Memory B cell (primary cell): ENCODE measurements at places on chromosomes 6 and 20.

- no peak for DNase-seq
- H3K4me1 ChIP-seq, result peaks cover 28% of the 10 kb centered on the region
- H3K36me3 ChIP-seq, result peaks cover 13% of the 10 kb centered on the region
- H3K4me3 ChIP-seq, result no peak overlapping the region
- H3K27me3 ChIP-seq, result no peaks in the 10 kb centered on the region
- peak overlapping the region; percentile 17 for H3K27ac ChIP-seq
Measured at GRCh38 chr6:142918339-142919042, 26.5 kb downstream of the HIVEP2 start.

GRCh38 chr20:2984956-2985661 lies 58.3 kb upstream of the GNRH2 start:
- H3K4me3 ChIP-seq, result no peak overlapping the region
- no peak for DNase-seq
- peaks cover 22% of the 10 kb centered on the region for H3K36me3 ChIP-seq
- no peaks in the 10 kb centered on the region for H3K4me1 ChIP-seq
- no peaks in the 10 kb centered on the region for H3K27me3 ChIP-seq

DNA sequence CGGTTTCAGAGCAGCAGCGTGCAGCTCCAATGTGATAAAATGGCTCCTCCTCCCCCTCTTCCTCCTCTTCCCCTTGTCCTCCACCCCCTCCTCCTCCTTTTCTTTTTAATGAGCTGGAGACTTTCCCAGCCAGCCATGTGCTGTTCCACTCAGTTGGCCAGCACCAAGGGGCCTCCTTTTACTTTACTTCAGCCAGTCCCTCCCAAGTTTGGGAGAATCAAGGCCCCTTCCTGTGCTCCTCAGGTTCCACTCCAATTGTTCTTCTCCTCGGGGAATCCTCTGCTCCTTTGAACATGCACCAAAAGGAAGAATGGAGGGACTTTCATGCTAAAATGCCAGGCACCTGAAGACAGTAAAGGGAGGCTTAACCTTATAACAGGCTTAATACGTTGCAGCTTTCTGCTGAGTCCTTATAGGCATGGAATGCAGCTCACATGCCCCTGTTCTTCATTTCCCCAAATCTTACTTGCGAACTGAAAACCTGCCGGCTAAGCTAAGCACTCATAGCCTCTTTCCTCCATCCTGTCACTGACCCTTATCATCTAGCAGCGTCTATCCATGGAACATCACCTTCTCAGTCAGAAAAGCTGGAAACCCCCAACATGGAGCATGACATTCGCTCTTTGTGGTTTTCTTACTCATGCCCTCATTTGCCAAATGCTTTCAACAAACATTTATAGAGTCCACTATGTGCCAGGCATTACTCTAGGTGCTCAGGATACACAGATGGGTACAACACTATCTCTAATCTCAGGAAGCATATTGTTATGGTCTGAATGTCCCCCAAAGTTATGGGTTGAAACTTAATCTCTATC lies 170.6 kb downstream of the PHACTR1 start:
- peaks cover 14% of the 10 kb centered on the region for H3K27me3 ChIP-seq
- H3K4me1 ChIP-seq, result no peaks in the 10 kb centered on the region
- no peak overlapping the region for H3K4me3 ChIP-seq
- no peak for DNase-seq
- no peak overlapping the region for H3K27ac ChIP-seq
- no peaks in the 10 kb centered on the region for H3K36me3 ChIP-seq

GRCh38 chr20:57212534-57213276 lies 53.7 kb downstream of the BMP7 start:
- DNase-seq, result no peak
- H3K27ac ChIP-seq, result no peak overlapping the region
- no peaks in the 10 kb centered on the region for H3K36me3 ChIP-seq
- peaks cover 3% of the 10 kb centered on the region for H3K4me1 ChIP-seq

DNA sequence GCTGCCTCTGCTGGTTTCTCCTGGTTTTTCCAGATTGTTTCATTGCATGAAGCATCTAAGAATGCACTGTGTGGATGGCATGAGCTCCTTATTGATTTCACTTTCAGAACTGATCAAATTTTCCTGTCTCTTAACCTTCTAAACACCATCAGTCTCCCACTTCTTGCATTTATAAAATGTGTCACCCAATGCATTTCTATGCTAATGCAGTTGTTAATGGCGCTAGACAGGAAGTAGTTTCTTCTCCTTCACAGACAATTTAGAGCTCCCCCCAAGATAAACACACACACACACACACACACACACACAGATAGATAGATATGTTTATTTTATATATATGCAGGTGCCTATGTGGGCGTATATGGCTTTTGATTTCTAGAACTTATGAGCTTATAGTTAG lies 45.6 kb upstream of the FOXA2 start:
- no peaks in the 10 kb centered on the region for H3K36me3 ChIP-seq
- H3K27ac ChIP-seq, result no peak overlapping the region
- no peaks in the 10 kb centered on the region for H3K4me1 ChIP-seq
- no peak for DNase-seq
- H3K4me3 ChIP-seq, result no peak overlapping the region
- no peaks in the 10 kb centered on the region for H3K27me3 ChIP-seq

DNA sequence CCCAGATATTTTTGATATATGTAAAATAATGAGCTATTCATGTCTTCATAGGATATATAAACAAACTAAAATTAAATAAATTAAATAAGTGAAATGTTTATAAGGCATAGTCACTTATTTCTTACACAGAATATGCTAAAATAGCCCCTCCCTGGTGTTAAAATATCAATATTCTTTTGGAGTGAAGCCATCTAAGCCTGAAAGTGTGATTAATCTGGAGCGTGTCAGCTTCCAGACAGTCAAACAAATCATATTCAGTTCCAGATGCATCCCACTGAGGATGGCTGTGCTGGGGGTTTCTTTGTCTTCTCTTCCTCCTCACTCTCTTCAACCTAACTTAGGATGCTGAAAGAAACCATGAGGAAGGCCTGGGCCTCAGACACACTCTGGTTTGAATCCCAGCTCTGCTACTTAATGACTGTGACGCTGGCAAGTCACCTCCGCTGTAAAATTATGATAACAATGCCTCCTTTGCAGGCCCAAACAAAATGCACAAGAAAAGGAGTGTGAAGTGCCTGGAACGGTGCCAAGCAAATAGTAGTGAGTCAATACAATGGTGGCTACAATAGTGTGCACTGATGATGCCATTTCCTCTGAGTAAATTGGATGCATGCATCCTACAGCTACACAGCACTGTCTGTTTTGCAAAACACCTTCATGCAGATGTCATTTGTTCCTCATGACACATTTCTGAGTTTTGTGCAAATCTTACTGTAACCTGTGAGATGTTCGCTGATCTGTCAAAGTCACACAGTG lies 161.4 kb downstream of the FOXC1 start:
- H3K36me3 ChIP-seq, result peaks cover 4% of the 10 kb centered on the region
- no peak for DNase-seq
- no peak overlapping the region for H3K4me3 ChIP-seq
- H3K4me1 ChIP-seq, result peaks cover 19% of the 10 kb centered on the region
- H3K27me3 ChIP-seq, result no peaks in the 10 kb centered on the region

- H3K27ac ChIP-seq, result no peak overlapping the region
- peaks cover 2% of the 10 kb centered on the region for H3K36me3 ChIP-seq
- no peak overlapping the region for H3K4me3 ChIP-seq
- peaks cover 16% of the 10 kb centered on the region for H3K4me1 ChIP-seq
- no peaks in the 10 kb centered on the region for H3K27me3 ChIP-seq
Measured at GRCh38 chr6:134340179-134340975, 22.5 kb upstream of the SGK1 start.

DNA sequence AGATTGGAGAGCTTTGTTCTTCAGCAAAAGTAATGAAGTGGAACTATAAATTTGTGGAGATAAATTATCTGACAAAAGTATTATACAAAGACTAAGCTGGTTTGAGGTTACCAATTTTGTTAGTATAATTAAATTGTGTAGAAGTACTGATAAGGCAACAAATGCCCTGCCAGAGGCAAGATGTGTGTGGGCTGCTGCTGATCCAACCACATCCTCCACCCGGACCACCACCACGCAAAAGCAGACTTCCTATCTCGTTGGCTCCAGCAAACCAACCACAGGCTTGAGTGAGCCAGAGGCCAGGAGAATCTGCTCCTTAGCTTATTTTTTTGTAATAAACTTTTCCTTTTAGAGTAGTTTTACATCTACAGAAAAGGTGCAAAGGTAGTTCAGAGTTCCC lies 1.1 kb upstream of the MYLK4 start:
- no peak for DNase-seq
- no peak overlapping the region for H3K4me3 ChIP-seq
- peaks cover 8% of the 10 kb centered on the region for H3K4me1 ChIP-seq
- no peak overlapping the region for H3K27ac ChIP-seq
- peaks cover 2% of the 10 kb centered on the region for H3K27me3 ChIP-seq
- peaks cover 2% of the 10 kb centered on the region for H3K36me3 ChIP-seq

- H3K27ac ChIP-seq, result peak overlapping the region; percentile 31
- no peaks in the 10 kb centered on the region for H3K27me3 ChIP-seq
- H3K4me1 ChIP-seq, result no peaks in the 10 kb centered on the region
Measured at GRCh38 chr20:36808317-36809257, 35.0 kb upstream of the DSN1 start.

DNA sequence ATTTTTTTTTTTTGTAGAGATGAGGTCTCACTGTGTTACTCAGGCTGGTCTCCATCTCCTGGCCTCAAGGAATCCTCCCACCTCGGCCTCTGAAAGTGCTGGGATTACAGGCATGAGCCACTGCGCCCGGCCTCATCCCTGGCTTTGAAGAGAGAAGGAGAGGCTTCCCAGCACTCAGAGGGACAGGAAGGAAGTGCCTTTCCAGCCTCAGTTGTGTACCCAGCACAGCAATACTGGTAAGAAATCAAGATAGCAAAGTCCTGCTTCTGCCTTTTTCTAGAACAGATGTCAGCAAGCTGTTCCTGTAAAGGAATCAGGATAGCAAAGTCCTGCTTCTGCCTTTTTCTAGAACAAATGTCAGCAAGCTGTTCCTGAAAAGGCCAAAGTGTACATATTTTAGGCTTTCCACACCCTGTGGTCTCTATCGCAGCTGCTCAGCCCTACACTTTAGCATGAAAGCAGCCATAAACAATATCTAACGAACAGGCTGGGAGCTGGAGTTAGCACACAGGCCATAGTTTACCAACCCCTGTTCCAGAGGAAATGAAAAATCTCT lies 6.3 kb upstream of the PLTP start:
- peaks cover 10% of the 10 kb centered on the region for H3K27me3 ChIP-seq
- no peak for DNase-seq
- no peak overlapping the region for H3K27ac ChIP-seq
- H3K36me3 ChIP-seq, result no peaks in the 10 kb centered on the region
- no peak overlapping the region for H3K4me3 ChIP-seq

GRCh38 chr6:106167096-106167814 lies 81.1 kb downstream of the PRDM1 start:
- H3K4me1 ChIP-seq, result peaks cover 18% of the 10 kb centered on the region
- no peak for DNase-seq
- H3K27ac ChIP-seq, result no peak overlapping the region
- H3K36me3 ChIP-seq, result peaks cover 2% of the 10 kb centered on the region
- no peak overlapping the region for H3K4me3 ChIP-seq

- no peaks in the 10 kb centered on the region for H3K36me3 ChIP-seq
- H3K4me1 ChIP-seq, result peaks cover 3% of the 10 kb centered on the region
- H3K27me3 ChIP-seq, result peaks cover 17% of the 10 kb centered on the region
- no peak for DNase-seq
- no peak overlapping the region for H3K4me3 ChIP-seq
Measured at GRCh38 chr20:37669773-37670236, 24.0 kb upstream of the CTNNBL1 start.

- H3K27me3 ChIP-seq, result peaks cover 8% of the 10 kb centered on the region
- H3K27ac ChIP-seq, result no peak overlapping the region
- DNase-seq, result no peak
- H3K36me3 ChIP-seq, result no peaks in the 10 kb centered on the region
- H3K4me3 ChIP-seq, result no peak overlapping the region
- no peaks in the 10 kb centered on the region for H3K4me1 ChIP-seq
Measured at GRCh38 chr6:16249971-16250370, 11.6 kb downstream of the GMPR start.

DNA sequence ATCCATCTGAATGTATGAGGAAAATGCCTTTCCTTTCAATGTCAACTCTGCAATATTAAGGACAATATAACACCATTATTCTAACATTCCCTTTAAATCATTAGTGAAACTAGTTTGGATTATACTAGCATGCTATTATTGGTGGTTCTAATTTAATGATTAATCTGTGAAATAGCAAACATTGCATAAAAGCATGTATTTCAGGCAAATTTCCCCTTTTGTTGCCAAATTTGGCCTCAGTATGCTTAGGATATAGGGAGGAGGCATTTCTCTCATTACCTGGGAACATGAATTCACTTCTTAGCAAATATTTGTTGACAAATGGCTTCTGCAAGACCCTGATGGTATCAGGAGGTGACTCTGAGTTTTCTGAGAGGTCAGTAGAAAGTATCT lies 1.6 kb downstream of the TPMT start:
- no peaks in the 10 kb centered on the region for H3K27me3 ChIP-seq
- H3K27ac ChIP-seq, result no peak overlapping the region
- H3K4me3 ChIP-seq, result peak overlapping the region; percentile 22
- peaks cover 10% of the 10 kb centered on the region for H3K4me1 ChIP-seq

GRCh38 chr20:3854462-3854871 lies 7.8 kb downstream of the MAVS start:
- H3K27ac ChIP-seq, result no peak overlapping the region
- DNase-seq, result no peak
- peaks cover 17% of the 10 kb centered on the region for H3K36me3 ChIP-seq
- H3K4me3 ChIP-seq, result no peak overlapping the region
- H3K4me1 ChIP-seq, result peaks cover 7% of the 10 kb centered on the region
- no peaks in the 10 kb centered on the region for H3K27me3 ChIP-seq

GRCh38 chr6:54588176-54588575 lies 258.4 kb upstream of the FAM83B start:
- H3K4me1 ChIP-seq, result no peaks in the 10 kb centered on the region
- DNase-seq, result no peak
- no peak overlapping the region for H3K4me3 ChIP-seq

DNA sequence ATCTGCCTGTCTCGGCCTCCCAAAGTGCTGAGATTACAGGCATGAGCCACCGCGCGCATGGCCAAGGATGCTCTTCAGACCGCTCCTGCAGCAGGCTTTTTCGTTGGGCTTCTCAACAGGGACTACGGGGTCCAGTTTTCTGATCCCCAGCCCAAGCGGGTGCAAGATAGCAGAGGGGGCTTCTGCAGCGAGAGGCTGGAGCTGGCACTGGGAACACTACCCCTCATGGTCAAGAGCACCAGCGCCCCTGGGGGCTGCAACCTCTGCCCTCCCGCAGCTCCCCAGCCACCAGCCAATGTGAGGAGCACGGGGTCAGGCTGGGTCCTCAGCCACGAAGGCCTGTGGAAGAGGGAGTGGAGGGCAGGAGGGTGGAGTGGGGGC lies 6.0 kb downstream of the CTSZ start:
- H3K36me3 ChIP-seq, result peaks cover 38% of the 10 kb centered on the region
- peaks cover 39% of the 10 kb centered on the region for H3K4me1 ChIP-seq
- H3K27me3 ChIP-seq, result no peaks in the 10 kb centered on the region
- H3K27ac ChIP-seq, result no peak overlapping the region
- DNase-seq, result no peak

DNA sequence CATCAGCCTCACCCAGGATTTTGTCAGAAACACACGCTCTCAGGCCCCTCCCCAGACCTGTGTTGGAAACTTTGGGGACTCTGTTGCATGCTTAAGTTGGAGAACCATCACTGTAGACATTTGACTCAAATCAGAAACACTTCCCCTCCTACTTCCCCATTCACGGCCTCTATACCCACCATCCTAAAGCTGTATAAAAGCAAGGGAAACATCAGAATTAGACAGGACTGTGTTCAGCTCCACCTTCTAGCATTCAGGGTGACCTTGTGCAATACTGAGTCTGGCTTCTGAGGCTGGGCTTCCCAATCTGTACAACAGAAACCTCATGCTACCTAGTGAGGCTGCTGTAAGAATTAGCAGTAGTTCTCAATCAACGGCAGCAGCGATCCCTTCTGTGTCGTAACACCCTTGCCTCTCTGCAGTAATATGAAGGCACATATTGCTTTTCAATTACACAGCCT lies 252.3 kb downstream of the LY86 start:
- H3K27me3 ChIP-seq, result peaks cover 2% of the 10 kb centered on the region
- H3K4me3 ChIP-seq, result no peak overlapping the region
- H3K4me1 ChIP-seq, result peaks cover 11% of the 10 kb centered on the region
- H3K27ac ChIP-seq, result no peak overlapping the region
- H3K36me3 ChIP-seq, result no peaks in the 10 kb centered on the region
